ENCODE measurements at places on chromosomes 6 and 20.

GRCh38 chr6:149919834-149920225 is 3.1 kb downstream of the RAET1G start:
- no peak for DNase-seq

GRCh38 chr6:63805808-63806572 is 170.4 kb downstream of the PHF3 start:
- no peak for DNase-seq

- no peak for DNase-seq
These were observed 42.3 kb upstream of the FRMD1 start for GRCh38 chr6:168121303-168121665.

DNA sequence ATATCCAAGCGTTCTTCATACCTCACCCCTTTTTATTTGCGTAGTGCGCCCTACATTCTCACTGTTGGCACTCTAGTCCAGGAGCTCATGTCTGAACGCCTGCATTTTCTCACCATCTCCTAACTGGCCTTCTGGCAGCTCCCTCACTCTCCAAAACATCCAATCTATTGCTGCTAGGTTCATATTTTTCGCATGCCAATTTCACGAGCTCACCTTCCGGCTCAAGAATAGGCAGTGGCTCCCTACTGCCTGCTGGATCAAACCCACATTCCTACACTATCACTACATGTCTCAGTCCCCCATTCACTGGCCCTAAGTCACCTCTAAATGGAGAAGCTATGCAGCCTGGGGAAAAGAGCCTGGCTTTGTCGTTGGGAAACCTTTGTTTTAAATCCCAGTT is 115.0 kb downstream of the IPCEF1 start:
- no peak for DNase-seq

Data from GM19239 (cell line).